ENCODE measurements at places on chromosomes 6 and 20.

- DNase-seq: no peak
These were observed 9.2 kb upstream of the SCGN start for GRCh38 chr6:25642667-25643328.

GRCh38 chr20:63628246-63628975 is 1.5 kb upstream of the GMEB2 start:
- peak; percentile 81 for DNase-seq

DNA sequence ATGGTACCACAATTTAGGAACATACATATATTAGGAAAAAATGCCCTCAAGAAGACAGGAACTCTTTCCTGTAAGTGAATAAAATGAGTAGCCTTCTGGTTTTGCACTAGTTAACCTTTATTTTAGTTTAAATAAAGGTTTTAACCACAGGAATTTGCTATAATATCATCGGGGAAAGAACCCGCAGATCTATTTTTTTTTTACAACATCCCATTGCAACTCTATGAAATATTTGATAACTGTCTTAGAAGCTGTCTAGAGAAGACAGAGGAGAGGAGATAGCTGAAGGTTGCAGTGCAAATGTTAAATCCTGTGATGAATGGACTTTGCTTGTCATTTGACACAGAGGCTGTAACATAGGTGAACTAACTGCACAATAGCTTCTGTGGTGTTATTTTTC is 69.5 kb downstream of the TINAG start:
- DNase-seq: no peak

- DNase-seq: no peak
These were observed 212.9 kb downstream of the COL19A1 start for GRCh38 chr6:70079241-70079640.

GRCh38 chr6:134165561-134166201 is 113.3 kb upstream of the SLC2A12 start:
- no peak for DNase-seq

DNA sequence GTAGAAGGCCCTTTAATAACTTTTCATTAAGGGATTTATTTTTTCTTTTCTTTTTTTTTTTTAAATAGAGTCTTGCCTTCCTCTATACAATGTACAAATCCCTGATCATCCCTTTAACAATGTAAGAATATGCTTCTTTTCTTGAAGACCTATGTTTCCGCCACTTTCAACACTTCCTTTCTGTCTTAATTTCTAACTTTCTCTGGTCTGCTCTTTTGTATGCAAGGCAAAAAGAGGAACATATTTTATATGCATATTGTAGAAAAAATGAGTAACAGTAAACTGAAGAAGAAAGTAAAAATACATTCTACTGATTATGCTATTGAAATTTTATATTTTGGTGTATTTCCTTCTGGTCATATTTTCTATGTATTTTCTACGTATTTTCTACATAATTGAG is 484.7 kb downstream of the TFAP2B start:
- DNase-seq: no peak

DNA sequence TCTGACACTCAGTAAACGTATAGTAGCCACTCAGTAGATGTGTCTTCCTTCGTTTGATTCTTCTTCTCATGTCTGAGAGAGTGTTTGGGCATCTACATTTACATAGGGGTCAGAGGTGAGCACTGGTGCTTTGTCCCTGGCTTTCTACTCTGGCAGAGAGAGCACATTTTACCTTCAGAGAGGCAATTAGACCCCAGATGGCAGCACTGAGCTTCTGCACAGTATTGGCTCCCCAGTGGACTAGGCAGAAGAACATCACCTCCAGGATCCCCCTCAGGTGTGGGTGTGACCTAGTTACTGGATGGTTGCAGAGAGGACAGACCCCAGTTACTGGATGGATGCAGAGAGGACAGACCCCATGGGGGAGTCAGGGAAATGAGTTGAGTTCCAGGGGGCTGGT is 327.2 kb downstream of the DHX35 start:
- DNase-seq: no peak

GRCh38 chr20:3072530-3073250 is 1.3 kb downstream of the OXT start:
- DNase-seq: no peak

DNA sequence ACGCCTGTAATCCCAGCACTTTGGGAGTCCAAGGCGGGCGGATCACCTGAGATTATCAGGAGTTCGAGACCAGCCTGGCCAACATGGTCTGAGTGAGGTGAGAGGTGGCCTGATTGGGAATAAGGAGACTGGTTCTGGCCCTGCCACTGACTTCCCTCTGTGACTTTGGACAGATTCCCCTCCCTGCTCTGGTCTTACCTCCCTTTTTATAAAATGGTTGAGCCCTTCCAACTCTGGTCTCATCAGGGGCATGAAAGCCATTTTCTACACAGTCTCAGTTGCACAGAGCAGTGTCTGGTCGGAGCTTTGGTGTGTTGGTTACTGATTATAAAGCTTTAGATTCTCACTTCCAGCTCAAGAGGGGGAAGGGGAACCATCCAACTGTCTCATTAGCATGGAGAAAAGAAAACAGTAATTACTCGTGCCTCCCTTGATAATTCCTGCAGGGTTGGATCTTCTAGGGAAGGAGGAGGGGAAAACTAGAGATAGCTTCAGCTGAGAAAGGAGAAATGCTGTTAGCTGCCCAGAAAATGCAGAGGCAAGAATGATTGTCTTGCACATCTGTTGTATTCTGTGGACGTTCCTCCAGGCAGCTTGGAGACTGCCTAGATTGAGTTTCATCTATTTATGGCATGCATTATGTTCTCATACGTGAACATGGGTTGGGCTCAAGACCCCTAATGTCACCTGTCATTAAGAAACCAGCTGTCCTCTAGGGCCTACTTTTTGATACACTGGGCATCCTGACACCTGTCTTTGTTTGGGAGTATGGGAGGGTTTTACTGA is 30.4 kb downstream of the RALY start:
- DNase-seq: no peak

GRCh38 chr6:32047084-32047478 is 8.9 kb downstream of the CYP21A2 start:
- no peak for DNase-seq

DNA sequence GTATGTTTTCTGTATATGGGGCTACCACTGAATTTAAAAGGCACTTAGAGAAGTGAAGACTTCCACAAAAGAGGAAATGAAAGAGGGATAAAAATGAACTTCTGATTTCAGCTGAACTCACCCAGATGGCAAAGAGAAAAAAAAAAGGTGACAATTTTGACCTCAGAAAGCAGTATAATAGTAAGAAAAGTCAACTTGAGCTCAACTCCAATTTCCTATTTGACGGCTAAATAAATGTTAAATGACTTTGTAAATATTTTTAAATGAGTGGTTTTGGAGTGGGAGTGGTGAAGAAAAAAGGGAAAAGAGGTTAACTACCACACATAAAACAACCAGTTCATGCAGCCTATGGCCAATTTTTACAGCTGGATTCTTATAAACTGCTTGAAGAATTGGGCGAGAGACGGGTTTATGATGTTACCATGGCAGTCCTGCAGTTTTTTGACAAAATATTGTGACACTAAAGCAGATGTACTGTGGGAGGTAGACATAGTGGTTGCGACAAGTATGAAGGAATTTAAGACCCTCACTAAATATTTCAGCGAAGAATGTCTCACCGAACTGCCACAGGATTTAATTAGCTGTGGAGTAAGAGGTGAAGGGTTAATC is 49.8 kb upstream of the ADTRP start:
- DNase-seq: no peak

DNA sequence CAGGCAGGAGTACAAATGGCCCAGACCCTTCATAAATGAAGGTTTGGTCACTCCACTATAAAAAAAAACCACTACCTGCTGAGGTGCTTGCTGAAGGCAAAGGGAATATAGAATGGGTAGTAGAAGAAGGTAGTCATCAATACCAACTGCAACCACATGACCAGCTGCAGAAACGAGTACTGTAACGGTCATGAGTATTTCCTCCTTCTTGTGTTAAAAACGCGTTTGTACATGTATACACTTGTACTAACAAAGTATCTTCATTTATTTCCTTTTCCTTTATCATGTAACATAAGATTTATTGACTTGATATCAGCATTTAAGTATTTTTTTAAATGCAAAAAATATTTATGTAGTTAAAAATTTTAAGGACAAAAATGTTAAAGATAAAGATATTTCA is 238.6 kb downstream of the TFAP2B start:
- DNase-seq: no peak

DNA sequence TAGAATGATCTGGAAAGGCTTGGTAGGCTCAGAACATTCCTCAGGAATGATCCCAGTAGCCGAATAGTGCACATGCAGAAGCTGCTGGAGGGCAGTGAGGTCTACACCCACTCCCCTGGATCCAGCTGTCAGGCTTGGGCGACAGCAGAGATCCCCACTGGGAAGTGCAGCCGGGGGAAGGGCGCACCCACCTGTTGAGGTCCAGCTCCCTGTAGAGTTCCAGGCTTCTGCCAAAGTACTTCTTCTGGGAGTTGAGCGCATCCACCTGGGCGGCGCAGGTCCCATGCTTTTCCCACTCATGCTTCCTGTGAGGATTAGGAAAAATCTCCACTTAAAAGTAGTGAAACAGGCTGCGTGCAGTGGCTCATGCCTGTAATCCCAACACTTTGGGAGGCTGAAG is 17.6 kb downstream of the RNASET2 start:
- no peak for DNase-seq

- DNase-seq: no peak
These were observed 249.3 kb upstream of the PLN start for GRCh38 chr6:118298476-118299427.

DNA sequence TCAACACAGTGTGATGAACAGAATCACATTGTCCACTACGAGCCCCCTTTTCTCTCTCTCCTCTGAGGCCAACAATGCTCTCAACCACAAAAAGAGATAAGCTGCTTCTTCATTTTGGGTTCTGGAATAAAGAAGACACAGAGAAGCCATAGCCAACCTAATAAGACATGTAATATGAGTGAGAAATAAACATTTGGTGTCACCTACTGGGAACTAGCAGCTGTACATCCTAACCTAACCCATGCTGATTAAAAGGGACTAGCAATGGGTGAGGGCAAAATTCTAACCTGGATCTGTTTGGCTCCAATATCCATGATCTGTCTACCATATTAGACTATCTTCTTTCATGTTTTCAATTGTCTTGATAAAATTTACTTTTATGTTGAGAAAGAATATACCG is 369.1 kb upstream of the MARCKS start:
- DNase-seq: no peak

DNA sequence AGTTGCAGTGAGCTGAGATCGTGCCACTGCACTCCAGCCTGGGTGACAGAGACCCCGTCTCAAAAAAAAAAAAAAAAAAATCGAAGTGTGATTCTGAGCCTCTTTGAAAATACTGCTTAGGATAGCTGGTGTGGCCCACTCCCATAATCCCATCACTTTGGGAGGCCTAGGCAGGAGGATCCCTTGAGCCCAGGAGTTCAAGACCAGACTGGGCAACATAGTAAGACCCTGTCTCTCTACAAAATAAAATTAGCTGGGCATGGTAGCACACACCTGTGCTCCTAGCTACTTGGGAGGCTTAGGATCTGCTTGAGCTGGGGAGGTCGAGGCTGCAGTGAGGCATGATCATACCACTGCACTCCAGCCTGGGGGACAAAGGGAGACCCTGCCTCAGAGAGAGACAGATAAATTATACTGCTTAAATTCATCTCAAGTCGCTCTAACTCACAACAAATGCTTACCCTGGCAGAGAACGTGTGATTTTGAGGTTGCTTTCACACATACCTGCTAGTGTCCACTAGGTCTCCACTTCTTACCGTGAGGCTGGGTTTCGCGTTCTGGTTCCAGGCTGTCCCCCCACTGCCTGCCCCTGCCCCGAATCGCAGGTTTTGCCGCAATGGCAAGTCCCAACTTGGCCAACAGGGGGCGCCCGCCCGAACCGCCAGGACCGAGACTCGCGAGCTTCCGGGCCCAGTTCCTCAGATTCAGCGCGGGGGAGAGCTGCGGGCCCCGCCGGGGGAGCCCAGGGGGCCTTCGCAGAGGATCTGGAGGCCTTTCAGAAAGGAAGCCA is 12.3 kb upstream of the TMC2 start:
- DNase-seq: peak; percentile 73

DNA sequence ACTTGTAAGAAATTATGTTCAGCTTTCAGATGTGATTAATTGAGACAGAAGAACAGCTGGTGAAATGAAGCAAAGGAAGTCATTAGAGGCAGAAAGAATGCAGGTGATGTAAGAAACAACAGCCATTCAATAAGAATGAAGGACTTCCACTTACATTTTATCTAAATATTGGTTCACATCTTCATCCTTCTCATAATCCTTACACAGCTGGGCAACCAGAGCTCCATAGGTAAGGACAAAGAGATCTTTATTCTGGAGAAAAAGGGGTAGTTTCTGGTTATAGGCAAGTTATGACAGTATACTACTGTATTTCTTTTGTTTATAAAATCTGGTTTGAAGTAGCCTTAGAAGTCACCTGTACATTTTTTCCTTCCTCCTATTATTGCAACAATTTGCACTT is 2.3 kb downstream of the TRAPPC3L start:
- peak; percentile 10 for DNase-seq

DNA sequence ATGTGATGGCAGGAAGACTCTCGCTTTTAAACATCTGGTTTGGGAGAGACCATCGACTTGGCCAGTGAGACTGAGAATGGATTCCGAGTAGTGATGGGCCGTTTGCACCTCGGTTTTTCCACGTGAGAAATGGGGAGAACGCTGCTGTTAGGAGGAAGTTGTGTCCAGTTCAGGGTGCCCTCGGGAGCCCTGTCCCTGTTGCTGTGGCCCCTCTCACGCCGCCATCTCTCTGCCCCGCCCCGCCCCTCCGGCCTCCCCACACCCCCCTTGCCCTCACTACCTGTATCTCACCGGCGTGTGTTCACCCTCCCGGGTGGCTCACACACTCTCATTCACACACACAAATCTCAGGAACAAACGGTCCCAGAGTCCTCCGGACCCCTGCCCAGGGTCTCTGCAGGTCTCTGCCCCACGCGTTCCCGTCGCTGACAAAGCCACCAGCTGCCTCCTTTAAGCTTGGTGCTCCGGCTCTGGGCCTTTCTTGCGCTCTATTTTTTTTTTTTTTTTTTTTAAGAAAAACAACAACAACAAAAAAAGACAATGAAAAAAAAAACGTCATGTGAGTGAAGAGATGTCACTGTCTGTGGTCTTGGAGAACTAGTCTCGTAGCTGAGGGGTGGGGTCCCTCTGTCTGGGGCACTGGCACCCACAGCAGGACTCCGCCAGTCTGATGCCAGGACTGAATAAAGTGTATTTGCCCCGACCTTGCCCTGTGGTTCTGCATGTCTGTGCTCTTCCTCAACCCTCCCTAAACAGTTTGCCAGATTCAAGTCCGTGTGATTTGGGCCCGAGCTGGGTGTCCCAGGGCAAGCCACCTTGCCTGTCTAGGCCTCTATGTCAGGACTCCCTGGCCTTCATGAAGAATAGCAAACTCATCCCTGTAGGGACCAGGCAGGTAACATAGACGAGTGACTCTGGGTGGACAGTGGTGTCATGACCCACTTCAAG is 2.9 kb downstream of the SOX12 start:
- no peak for DNase-seq

All from NCI-H1105 (cell line).